ENCODE measurements at places on chromosomes 2 and 18.

DNA sequence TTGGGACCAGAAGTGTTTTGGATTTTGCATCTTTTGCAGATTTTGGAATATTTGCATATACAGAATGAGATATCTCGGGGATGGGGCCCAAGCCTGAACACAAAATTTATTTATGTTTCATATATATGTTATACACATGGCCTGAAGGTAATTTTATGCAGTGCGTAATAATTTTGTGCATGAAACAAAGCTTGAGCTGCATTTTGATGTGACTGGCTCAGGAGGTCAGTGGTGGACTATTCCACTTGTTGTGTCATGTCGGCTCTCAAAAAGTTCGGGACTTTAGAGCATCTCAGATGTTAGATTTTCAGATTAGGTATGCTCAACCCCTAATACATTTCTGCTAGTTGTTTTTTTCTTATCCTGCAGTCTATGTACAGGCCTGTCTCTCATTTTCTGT lies 145.4 kb downstream of the FAM210A start:
- no peak for DNase-seq

DNA sequence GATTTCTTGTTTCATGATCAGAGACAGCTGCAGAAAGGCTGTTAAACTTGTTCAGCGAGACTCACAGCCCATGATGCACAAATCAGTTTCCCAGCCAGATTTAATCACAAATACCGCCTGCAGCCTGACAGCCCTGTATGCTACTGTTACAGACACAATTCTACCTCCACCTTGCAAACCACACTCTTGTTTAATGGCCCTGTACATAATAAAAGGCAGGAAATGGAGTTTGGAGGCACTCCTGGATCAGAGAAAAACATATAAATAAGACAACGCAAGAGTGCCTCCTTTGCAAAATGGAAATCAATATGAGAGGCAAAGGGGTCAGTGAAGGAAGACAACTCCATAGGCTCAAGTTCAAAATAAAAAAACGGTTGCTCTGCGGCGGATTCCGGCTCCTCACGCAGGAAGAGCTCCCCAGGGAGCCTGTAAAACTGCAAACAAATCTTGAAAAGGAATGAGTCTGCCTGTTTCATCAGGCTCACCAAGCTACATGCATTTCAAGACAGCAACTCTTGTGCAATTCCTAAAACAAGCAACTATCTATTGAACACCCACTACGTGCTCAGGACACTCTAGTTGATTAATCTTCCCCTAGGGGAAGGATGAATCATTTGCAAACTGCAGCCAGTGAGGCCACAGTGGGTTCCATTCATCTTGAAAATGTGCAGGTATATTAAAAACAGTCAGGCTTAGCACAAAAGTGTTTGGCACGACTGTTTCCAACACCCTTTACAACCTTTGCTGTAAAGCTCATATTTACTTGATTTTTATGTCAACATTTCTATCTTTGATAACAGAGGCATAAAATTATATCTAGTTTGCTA lies 37.5 kb downstream of the TBC1D8 start:
- no peak for DNase-seq

- no peak for DNase-seq
Measured at GRCh38 chr18:44885507-44885906, 204.8 kb downstream of the SETBP1 start.

DNA sequence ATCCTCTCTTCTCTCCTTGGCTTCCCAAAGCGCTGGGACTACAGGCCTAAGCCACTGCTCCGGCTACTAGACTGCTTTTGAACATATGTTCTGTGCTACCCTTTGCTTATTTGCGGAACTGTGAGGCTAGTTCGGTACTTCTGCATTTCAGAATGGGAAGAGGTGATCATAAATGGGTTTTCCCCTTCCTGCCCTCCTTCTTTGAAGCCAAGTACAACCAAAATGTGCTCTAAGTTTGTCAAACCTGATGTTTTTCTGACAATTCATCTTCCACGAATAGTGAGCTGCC lies 1.7 kb upstream of the ESCO1 start:
- no peak for DNase-seq

DNA sequence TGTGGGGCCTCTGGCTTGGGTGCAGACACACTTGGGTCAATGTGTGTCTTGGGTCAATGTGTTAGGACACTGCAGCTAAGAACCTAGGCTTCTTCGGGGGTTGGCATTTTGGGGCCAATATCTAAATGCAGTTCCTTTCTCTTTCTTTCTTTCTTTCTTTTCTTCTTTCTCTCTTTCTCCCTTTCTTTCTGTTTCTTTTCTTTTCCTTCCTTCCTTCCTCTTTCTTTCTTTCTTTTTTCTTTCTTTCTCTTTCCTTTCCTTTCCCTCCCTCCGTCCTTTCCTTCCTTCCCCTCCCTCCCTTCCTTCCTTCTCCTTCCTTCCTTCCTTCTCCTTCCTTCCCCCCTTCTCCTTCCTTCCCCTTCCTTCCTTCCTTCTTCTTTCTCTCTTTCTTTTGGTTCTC lies 57.7 kb upstream of the OSR1 start:
- no peak for DNase-seq

DNA sequence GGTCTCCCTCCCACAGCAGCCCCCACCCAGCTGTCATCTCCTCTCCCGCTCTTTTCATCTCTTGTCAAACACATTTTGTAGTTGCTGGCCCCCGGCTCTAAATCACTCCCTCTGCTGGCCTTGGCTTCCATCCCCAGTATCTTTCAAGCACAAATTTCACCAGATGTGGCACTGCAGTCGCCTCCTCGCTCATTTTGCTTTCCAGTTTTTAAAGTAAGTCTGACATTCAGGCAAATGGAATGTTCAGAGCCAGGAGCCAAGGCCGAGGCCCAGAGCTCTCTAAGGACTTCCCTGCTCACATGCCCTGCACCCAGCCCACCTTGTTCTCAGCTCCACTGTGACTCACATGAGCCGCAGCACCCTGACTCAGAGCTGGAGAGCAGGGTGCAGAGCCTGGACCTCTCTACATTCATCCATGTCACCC lies 158.4 kb downstream of the GALNT14 start:
- DNase-seq, result peak; percentile 34

All from 8988T (cell line).